ENCODE measurements at places on chromosomes 3 and 15.

DNA sequence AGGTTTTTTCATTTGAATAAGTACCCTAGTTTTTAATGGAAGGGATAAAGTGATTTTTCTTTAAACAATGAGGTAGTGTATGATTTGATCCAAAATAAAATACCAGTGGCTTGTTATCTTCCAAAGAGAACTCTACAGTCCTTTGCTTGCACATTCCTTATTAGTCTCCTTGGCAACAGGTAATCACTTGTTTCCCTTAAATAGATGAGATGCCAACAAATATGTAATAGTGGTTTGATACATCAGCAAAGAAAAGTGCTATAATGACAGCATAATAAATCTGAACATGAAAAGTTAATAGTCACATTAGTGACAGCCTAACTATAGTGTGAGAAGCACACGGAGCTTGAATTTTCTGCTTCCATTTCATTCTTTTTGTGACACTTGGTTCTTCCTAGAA, 360.2 kb downstream of the ZNF385D start:
- no peak for DNase-seq

GRCh38 chr15:43330780-43331087, 361 bp upstream of the LCMT2 start:
- DNase-seq = no peak

DNA sequence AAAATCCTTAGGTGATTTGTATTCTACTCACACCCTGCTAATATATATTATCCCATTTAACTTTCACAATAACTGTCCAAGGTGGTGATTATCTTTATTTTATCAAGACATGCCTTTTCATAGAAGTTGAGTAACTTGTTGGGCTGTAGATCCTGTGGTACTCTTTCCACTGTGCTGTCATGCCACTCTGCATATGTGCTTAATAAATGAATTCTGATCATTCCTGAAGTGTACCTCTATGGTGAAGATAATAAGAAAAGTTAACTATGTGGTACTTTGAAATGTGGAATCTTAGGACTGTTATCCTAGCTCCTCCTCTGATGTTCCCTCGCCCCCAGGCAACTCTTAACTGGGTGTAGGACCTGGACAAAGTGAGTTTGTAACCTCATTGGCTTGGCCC, 5.2 kb downstream of the SNRK start:
- DNase-seq = no peak

GRCh38 chr3:58535531-58536500, 1.2 kb downstream of the ACOX2 start:
- peak; percentile 85 for DNase-seq

GRCh38 chr3:9347887-9348286, 15.0 kb upstream of the THUMPD3 start:
- no peak for DNase-seq

Data from NB4 (cell line).